Stimulated activated CD4-positive, alpha-beta T cell treated with anti-CD3 and anti-CD28 coated beads, Interleukin-1b, Interleukin-23, amount 100 ng/mL, for 24 hours (primary cell): ENCODE measurements at places on chromosomes 1 and 21.

DNA sequence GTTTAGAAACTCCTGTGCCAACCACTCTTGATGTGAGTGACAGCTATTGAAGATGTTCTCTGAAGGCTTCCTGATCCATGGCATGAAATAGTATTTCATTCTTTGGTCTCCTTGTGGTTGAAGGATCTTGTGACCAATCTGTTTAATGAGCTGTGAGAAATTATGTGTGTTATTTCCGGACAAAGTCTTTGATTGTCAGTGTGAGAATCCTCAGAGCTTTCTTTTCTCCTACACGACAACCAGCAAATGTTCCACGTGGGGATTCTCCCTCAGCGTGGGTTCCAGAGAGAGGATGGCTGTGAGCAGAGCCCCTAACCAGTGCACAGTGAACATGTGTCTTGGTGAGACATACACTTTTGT lies 45.0 kb upstream of the HOOK1 start:
- DNase-seq: no peak

GRCh38 chr1:182235604-182235951 lies 156.0 kb downstream of the GLUL start:
- DNase-seq: no peak

DNA sequence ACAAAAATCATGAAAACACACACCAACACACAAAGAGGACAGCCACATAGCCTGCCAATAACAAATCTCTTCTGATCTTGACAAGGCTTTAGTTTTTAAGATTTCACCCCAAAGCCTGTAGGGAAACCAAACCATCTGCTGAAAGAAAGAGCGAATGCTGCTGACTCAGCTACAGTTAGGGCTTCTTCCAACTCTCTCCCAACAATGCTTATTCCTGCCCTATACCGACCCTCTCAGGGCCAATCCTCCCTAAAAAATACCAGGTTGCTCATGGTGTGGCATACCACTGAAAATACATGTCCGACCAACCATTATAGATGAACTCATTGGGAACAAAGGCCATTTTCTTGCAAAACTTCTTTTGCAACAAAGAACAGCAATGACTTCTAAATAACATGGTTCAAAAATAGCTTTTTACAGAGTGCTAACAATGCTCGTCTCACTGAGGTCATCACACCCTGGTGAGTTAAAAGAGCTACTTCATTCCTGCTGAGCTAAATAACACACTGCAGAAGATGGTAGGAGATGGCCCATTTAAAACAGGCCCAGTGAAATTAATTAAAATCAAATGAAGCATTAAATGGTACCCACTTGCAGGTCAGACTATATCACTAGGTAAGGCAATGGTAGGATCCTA lies 86.1 kb downstream of the KIAA0319L start:
- DNase-seq: no peak

- no peak for DNase-seq
Observed at GRCh38 chr21:25304611-25305010, 302.7 kb downstream of the MRPL39 start.

- DNase-seq: no peak
Observed at GRCh38 chr1:198056255-198056654, 100.5 kb upstream of the NEK7 start.
